Vagina (tissue), 2 donors: ENCODE measurements at places on chromosomes 1 and 21.

DNA sequence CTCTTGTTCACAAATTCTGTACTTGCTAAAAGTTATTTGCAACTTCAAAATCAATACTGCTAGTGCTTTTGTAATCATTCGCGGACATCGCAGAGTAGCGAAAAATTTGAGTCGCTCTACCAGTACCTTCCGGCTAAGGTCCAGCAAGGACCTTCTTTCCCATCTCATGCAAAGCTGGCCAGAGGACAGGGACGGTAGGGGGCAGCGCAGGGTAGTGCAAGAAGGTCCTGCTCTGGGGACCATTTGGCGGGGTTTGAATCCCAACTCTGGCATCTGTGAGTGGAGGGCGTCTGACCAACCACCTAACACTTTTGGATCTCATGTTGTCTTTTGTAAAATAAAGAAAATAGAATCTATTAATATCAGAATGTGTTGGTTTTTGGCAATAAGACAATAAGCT, 258.3 kb downstream of the SPATA17 start:
- DNase-seq = no peak

GRCh38 chr1:12760256-12760795, 13.2 kb upstream of the PRAMEF12 start:
- no peak for DNase-seq

- no peak for DNase-seq
Measured at GRCh38 chr1:210597555-210598134, 268.9 kb downstream of the HHAT start.

- DNase-seq = no peak
Measured at GRCh38 chr1:15046487-15047165, 106.9 kb upstream of the TMEM51 start.

DNA sequence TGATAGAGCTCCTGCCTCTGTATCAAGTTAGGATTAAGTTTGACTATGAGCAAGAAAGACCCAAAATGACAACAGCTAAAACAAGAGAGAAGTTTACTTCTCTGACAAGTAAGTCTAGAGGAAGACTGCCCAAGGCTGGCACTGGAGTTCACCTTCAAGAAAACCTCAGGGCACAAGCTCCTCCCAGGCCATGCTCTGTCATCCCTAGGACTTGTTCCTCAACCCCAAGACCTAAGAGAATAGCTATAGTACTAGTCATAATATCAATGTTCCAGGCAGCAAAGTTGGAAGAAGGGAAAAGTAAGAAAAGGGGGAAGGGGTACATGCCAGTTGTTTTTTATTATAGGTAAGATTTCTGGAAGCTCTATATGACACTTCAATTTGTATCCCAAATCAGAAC, 26.4 kb upstream of the DARS2 start:
- no peak for DNase-seq

- DNase-seq = no peak
Measured at GRCh38 chr1:66571789-66572188, 37.8 kb downstream of the SGIP1 start.

DNA sequence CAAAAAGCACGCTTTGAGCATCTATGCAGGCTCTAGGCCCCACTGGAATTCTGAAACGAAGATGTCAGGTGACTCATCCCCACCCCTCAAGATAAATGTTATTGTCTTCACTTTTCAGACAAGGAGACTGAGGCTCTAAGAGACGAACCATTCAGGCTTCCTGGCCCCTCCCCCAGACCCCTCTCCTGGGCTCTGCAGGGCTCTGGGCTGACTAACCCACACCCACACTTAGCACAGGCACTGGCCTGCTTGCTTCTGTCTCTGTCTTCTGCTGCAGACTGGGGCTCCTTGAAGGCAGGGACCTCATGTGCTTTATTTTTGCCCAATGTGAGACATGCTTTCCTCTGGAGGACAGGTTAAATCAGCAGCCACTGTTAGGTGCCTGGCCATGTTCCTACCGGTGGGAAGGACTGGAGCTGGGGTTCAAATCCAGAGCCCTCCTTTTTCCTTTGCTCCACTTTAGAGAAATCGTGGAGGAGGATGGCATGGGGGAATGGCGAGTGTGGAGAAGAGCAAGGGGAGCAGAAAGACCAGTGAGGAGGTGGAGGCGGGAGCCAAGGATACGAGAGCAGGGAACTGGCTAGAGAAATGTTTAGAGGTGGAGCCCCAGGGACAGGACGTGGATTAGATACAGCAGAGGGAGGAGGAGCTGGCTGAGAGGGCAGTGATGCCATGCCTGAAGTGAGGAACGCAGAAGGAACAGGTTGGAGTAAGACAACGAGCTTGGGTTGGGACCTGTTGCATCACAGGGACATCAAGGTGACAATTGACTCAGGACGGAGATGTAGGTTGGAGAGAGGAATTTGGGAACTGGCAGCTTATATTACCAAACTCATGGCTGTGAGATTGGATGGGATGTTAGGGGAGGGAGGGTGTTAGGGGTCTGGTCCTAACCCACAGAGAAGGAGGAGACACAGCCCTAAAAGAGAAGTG, 1.7 kb downstream of the TMEM125 start:
- no peak for DNase-seq

DNA sequence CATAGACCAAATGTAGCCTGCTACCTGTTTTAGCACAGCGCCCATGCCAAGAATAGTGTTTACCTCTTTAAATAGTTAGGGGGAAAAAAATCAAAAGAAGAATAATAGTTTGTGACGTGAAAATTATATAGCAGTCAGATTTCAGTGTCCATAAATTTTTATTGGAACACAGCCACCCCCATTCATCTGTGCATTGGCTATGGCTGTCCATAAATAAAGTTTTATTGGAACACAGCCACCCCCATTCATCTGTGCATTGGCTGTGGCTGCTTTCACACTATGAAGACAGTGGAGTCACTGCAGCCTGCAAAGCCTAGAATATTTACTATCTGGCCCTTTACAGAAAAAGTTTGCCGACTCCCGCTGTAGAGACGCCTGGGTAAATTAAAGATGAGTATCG, 20.9 kb downstream of the EPHX1 start:
- DNase-seq = no peak

- DNase-seq = peak; percentile 52
Measured at GRCh38 chr1:53406551-53407235, 52.5 kb upstream of the DMRTB1 start.

GRCh38 chr1:197837911-197838310, 62.6 kb upstream of the DENND1B start:
- no peak for DNase-seq

DNA sequence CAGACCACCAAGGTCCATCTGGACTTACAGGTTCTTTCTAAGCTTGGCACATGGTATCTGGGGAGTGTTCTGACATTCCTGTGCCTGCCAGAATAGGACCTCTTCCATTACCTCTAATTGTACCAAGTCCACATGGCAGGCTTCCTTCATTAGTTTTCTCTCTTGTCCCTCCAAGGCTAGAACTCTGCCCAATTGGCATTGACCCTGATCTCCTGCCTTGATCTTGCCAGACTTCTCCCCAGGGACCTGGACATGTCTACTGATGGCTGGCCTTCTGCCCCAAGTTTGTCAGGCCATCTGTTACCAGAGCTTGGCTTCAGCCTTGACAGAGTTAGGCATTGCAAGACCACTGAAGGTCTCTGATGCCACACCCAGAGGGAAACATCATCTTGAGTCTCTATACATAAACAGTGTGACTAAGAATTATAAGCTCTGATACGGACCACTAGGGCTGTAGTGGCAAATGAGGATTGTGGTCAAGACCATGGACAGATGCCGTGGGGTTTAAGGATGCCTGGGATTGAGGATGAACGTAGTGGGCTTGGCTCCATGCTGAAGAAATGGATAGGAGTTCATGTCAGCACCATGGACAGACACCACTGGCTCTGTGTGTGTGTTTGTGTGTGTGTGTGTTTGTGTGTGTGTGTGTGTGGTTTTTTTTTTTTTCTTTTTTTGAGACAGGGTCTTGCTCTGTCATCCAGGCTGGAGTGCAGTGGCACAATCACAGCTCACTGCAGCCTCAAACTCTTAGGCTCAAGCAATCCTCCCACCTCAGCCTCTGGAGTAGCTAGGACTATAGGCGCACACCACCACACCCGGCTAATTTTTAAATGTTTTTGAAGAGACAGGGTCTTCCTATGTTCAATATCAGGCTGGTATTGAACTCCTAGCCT, 19.5 kb upstream of the PSMB2 start:
- no peak for DNase-seq

- no peak for DNase-seq
Measured at GRCh38 chr21:45127937-45128336, 53.6 kb downstream of the ADARB1 start.

DNA sequence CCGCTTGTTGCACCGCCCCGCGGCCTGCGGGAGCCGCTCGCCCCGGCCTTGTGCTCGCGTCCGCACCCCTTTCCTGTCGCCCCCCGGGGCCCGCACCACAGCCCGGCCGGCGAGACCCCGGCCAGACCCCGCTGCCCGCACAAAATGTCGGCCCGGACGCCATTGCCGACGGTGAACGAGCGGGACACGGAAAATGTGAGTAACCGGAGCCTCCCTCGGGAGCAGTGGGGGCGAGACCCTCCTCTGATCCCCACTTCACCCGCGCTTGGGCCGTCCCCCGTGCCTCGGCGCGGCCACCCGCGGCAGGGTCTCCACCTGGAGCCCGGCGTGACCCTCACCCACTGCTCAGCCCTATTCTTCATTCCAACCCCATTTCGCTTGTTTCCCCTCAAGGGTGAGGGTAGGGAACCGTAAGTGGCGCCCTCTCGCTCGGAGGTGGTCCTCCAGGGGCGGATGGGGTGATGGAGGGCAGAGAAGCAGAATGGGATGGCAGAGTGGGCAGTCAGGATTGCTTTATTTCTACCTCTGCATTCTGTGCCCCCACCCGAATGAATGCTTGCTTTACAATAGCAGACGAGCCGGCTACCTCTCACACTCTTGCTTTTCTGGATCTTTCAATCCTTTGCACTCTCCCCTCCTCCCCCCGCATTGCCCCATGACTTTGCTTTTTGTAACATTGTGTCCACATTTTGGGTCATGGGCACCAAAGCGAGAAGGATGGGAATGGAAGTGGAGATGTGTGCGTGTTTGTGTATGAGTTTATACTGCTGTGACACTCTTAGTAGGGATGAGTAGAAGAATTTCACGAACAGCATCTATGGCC, 954 bp downstream of the MARK1 start:
- DNase-seq = no peak

GRCh38 chr1:204941421-204942338, 71.0 kb downstream of the NFASC start:
- DNase-seq = no peak

GRCh38 chr1:238624776-238625175, 734.1 kb upstream of the ZP4 start:
- DNase-seq = no peak
